Right renal pelvis (tissue), 4 donors: ENCODE measurements at places on chromosomes 2 and 18.

- no peak for DNase-seq
These were observed 155.6 kb upstream of the DSEL start for GRCh38 chr18:67672155-67672554.

- DNase-seq = no peak
These were observed 51.1 kb downstream of the TNS1 start for GRCh38 chr2:217951521-217952247.

DNA sequence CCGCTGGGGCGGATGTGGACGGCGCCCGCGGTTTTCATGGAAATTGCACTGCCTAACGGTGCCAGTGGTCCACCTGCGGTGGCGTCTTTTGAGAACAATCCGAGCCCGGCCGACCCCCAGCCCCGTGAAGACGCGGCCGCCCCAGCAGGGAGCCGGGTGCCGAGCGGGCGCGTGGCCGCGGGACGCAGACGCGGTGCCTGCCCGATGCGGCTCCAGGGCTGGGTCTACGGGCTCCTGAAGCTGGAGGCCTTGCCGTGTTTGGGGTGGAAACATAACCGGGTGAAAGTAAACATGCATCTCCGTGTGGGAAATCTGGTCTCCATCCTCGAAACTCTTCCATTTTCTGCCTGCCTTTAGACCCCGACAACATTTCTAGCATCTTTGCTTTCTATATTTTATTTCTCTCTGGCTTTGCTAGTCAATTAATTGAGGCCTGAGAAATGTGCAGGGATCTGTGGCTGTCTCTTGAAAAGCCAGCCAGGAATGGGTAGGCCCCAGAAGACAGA is 572 bp downstream of the INPP4A start:
- no peak for DNase-seq

DNA sequence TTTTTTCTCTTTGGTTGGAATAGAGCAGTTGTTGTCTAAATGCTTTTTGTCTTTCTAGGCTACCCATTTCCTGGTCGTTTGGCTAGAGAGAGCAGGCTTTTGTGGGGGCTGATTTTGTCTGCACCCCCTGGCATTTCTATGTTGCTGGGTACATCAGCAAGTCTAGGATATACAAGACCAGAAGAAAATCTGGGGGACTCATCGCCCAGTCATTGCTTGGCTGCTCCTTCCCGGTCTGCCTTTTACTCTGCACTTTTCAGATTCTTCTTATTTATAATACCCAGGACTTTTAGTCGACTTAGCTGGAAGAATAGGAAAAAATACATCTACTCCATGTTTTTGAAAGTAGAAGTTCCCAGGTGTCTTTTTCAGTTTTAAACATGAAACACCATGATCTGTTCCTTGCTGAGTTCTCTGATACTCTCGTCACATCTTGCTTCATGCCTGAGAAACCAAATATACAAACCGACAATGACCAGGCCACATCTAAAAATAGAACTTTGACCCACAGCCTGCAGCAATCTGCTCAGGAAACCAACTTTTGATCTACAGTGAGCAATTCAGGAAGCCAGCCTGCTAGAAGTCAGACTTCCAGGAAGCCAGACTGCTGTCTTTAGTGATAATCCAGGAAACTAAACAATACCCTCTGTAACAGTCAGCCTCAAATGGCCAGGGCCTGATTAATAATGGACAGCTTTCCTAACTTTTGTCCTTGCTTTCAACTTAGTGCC is 163.8 kb upstream of the MEX3C start:
- no peak for DNase-seq

DNA sequence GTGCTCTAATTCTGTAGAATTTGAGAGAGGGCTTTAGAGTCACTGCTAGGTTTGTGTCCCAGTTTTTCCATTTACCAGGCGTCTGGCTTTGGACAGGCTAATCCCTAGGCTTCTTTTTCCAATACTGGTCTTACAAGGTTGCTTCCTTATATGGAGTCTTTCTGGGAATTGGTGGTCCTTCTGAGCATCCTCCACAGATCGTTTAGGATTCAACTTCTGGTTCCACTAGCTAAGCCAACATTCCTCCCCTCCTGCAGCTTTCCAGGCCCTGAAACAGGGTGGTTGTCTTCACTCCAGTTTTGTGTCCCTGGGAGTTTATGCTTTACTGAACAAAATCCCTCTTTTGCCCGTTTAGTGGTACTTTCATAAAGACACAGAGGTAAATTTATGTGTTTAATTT is 170.6 kb downstream of the CERS6 start:
- no peak for DNase-seq

- DNase-seq = no peak
These were observed 55.2 kb downstream of the METTL4 start for GRCh38 chr18:2515908-2516625.

- DNase-seq = no peak
These were observed 57.6 kb upstream of the IGFBP5 start for GRCh38 chr2:216752855-216753505.

- no peak for DNase-seq
These were observed 34.4 kb upstream of the SH3BP4 start for GRCh38 chr2:234917211-234917975.
